ENCODE measurements at places on chromosomes 2 and 18. TPM values are rescaled to one million over a fixed set of nuclear protein-coding genes. Genes with fewer than 3 reads are reported as not detected.

DNA sequence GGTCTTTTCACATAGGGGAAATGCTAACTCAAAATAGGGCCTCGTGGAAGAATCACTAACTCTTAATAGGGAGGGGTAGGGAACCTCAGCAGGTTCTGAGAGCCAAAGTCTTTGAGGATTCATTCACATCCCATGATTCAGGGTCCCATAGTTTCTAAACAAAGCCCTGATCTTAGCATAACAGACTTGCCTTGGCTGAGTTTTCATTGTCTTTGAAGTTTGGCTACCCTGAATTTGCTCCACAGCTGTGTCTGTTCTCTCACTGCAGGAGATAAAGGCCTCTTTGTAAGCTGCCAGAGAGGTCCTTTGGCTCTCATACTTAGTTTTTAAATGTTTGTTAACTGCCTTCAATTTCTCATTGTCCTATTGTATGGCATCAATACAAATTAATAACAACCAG, 54.5 kb downstream of the ZDBF2 start:
- DNase-seq = no peak

DNA sequence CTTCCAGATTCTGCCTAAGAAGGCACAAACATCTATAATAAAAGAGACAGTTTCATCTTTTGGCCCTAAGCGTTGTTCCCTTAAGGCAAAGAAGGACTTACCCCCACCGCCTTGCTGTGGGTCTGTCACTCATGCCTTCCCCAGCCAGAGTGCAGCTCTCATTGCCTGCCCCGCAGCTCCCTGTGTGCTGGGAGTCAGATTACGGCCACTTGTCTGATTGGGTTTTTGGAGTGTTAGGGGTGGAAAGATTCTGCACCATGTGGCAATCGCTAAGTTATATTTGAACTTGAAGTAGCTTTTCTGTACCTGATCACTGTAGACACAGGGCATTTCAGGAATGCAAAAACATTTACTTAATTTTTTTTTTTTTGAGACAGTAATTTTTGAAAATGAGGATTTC, at the start of gene AQP4:
AQP4 (minus strand) TSS at position 151 of the 400 bp plus-strand sequence; CDS start at position 133, 18 bp downstream.
- no peak for DNase-seq

The GDF7 gene
- 1.9 TPM for total RNA-seq

The UGT1A10 gene
- not detected for total RNA-seq

The MYO1B gene
- 95.7 TPM for total RNA-seq

The SAP130 gene
- 24.6 TPM for total RNA-seq

- peak; percentile 61 for DNase-seq
Measured at GRCh38 chr2:141778315-141778835, 352.4 kb downstream of the LRP1B start.

DNA sequence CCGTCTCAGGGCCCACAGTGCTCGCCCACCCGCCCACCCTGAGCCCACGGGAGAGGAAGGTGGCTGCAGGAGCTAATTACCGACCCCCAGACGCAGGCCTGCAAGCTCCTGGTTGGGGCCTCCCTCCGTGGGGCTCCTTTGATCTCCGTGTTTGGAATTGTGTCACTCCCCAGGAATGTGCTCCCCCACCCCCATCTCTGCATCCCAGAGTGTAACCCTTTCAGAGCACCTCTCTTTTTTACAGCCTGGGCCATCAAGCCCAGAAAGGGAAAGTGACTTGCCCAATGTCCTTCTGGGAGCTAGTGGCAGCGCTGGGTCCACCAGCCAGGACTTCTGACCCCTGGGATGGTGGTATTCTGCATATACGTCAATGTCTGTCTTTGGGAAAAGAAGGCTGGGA, 335.1 kb downstream of the CYRIA start:
- DNase-seq = no peak

- no peak for DNase-seq
Measured at GRCh38 chr2:137937246-137937645, 27.0 kb upstream of the HNMT start.

The LBX2 gene
- 0.89 TPM for total RNA-seq

The SERPINB13 gene
- total RNA-seq = not detected

- no peak for DNase-seq
Measured at GRCh38 chr2:57199663-57200062, 846.9 kb upstream of the VRK2 start.

The FAM237A gene
- not detected for total RNA-seq

DNA sequence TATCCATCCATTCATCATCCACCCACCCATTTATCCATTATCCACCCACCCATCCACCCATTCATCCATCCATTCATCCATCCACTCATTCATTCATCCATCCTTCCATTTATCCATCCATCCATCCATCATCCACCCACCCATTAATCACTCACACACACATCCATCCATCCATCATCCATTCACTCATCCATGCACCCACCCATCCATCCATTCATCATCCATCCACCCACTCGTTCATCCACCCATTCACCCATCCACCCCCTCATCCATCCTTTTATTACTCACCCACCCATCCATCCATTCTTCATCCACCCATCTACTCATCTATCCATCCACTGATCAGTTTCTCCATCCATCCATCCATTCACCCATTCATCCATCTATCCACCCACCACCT, 8.1 kb upstream of the TPO start:
- no peak for DNase-seq

GRCh38 chr18:42080340-42080739, 125.3 kb downstream of the PIK3C3 start:
- no peak for DNase-seq

DNA sequence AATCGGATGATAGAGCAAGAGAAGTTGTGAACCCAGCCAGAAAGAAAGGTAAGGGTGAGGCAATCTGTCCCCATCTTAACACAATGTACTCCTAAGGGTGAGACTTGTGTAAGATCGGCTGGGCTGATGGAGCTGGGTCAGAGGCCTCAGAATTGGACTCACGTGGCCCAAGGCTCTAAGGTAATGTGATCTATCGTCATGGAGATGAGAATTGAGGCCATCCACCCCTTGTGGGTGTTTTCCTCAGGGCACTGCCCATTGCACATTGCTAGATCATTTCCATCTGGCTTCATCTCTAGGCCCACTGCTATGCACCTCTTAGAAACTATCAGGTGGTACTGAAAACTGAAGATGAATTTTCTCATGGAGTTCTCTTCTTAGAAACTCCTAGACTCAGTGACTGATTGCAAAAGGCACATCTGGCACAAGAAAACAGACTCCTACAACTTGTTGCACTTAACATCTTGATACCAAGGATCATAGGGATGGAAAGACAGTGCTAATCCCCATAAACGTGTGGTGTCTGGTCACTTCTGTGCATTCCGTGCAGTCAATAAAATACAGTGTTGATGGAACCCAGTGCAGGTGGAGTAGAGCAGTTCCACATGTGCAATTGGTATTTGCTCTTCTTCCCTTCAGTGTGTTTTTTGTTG, 228.9 kb upstream of the FOSL2 start:
- no peak for DNase-seq

DNA sequence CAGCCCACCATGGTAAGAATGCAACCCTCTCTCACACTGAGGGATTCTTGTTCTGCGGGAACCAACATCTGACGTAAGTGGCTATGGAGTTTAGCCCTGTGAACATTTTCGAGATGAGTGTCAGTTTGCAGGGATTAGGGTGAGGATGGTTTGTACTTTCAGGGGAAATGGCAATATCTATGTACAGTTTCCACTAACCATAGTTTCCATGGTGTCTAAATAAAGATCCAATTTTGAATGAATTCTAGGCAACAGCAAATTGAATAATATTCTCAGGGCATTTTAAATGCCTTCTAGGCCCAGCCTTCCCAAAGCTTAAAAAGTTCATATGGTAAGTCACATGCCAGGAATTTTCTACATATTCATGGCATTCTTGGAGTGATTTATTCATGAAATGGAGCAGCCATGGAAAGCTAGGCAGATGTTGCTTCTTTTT, 105.4 kb upstream of the MMADHC start:
- DNase-seq = peak; percentile 41

DNA sequence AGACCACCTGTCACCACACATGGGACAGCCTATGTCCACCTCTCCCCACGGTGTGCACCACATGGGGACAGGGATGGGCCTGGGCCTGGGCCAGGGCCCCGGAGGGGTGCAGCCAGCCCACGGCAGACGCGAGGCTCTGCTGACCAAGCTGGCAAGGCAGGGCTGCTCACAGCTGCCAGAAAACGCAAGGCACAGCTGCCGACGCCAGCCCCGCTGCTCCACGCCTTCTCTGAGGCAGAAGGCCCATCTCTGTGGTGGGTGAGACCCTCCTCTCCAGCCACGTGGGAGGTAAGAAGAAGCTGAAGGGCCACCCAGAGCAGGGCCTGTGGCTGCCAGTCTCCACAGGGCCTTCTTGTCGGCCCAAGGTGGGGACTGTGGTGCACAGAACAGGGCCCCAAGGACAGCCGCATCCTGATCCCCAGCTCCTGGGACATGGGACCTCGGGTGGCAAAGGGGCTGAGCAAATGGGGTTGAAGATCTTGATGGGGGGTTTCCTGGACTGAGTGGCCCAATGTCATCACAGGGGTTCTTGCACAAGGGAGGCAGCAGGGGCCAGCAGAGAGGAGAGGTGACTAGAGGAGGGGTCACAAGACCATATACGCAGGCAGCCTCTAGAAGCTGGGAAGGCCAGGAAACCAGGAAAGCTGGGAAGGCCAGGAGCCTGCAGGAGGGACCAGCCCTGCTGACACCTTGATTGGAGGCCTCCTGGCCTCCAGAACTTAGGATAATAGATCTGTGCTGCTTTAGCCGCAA, 72.3 kb downstream of the NDUFA10 start:
- no peak for DNase-seq

The COL6A3 gene
- total RNA-seq = 200 TPM

DNA sequence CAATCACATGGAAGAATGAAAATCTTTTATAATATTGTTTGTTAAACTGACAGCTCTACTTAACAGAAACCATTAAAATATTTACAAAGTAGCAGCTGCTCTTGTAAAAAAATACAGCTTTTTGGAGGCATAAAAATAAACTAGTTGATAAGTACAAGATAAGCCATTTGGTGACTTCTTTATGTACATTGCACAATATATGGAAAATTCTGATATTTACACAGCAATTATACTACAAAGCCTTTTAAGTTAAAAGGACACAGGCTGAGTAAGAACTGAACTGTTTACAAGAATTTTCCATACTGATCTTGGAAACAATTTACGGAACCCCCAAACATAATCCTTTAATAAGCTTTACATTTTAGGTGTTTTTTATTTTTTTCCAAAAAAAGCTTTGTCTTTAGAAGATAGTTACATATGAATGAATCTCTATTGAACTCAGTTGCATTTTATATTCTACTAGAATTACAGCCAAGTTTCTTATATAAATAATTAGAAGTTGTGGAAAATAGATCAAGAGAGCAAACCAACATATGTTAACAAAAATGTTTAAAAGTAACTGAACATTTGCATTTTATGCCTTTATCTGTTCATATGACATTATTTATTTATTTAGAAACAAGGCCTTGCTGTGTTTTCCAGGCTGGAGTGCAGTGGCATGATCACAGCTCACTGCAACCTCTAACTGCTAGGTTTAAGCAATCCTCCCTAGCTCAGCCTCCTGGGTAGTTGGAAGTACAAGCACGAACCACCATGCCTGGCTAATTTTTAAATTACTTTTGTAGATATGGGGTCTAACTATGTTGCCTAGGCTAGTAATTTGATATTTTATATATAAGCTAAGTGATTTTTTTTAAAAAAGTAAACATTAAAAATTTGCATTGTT, 142.5 kb downstream of the OTX1 start:
- no peak for DNase-seq

The RESP18 gene
- total RNA-seq = not detected

Data from astrocyte (in vitro differentiated cells and primary cell).